ENCODE measurements at places on chromosomes 4 and X. TPM values are rescaled to one million over a fixed set of nuclear protein-coding genes. Genes with fewer than 3 reads are reported as not detected.

Gene ADH4
- total RNA-seq, result 0.92 TPM

Gene ZNF81
- total RNA-seq, result 8.2 TPM

Gene CLGN
- not detected for total RNA-seq

Gene SPARCL1
- 1,225 TPM for total RNA-seq

Gene ZNF157
- total RNA-seq, result not detected

Gene ANOS1
- 10.4 TPM for total RNA-seq

Gene BTK
- 9.5 TPM for total RNA-seq

Gene CACNA1F
- total RNA-seq, result not detected

DNA sequence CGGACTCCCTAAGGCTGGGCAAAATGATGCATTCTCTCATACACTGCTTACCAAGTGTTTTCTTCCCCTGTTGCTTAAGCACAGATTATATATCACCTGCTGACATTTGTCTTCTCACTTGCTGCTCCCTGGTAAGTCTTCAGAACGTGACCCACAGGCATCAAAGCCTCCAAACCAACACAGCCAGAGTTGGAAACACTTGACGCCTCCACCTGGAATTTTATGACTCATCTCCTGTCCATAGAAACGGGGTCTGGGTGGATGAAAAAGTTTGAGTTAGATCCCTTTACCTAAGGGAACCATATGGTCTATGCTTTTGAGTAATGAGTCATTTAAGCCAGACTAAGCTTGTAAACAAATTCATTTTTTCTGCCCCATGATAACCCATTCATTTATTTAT, 251.6 kb downstream of the USP46 start:
- H3K27me3 ChIP-seq, result no peaks in the 10 kb centered on the region
- DNase-seq, result no peak
- no peaks in the 10 kb centered on the region for H3K36me3 ChIP-seq
- no peak overlapping the region for H3K27ac ChIP-seq
- no peak overlapping the region for H3K4me3 ChIP-seq

GRCh38 chr4:136302566-136302965, 1229.7 kb downstream of the PCDH18 start:
- no peaks in the 10 kb centered on the region for H3K4me1 ChIP-seq
- no peak overlapping the region for H3K27ac ChIP-seq
- H3K36me3 ChIP-seq, result no peaks in the 10 kb centered on the region
- H3K4me3 ChIP-seq, result no peak overlapping the region
- DNase-seq, result no peak

GRCh38 chrX:108070891-108071290, 20.5 kb downstream of the PSMD10 start:
- no peak overlapping the region for H3K4me3 ChIP-seq
- no peaks in the 10 kb centered on the region for H3K27me3 ChIP-seq
- no peaks in the 10 kb centered on the region for H3K4me1 ChIP-seq
- no peaks in the 10 kb centered on the region for H3K36me3 ChIP-seq
- no peak overlapping the region for H3K27ac ChIP-seq
- DNase-seq, result no peak

DNA sequence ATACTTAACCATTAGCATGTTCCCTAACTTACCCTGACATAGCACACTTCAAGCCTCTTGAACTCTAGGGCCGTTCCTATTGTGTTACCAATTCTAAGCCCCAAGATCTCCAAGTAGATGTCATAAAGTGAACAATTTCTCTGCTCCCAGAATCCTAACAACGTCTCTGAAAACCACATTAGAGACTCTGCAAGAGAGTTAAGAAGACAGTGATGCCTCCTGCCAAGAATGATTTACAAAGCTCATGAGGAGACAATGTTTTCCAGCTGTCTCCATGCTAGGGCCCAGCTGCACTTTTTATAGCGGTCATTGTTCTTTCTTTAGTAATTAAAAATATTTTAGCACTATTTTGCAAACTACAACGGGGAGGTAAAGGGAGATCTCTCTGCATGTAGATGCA, 358.4 kb downstream of the PPP3CA start:
- DNase-seq, result no peak
- no peaks in the 10 kb centered on the region for H3K36me3 ChIP-seq
- no peaks in the 10 kb centered on the region for H3K4me1 ChIP-seq
- H3K4me3 ChIP-seq, result no peak overlapping the region

- H3K36me3 ChIP-seq, result no peaks in the 10 kb centered on the region
- peaks cover 29% of the 10 kb centered on the region for H3K4me1 ChIP-seq
- H3K4me3 ChIP-seq, result no peak overlapping the region
- no peak for DNase-seq
- no peaks in the 10 kb centered on the region for H3K27me3 ChIP-seq
Observed at GRCh38 chr4:48681856-48682255, 98.2 kb downstream of the FRYL start.

GRCh38 chrX:37752936-37753335, 26.9 kb upstream of the CYBB start:
- no peaks in the 10 kb centered on the region for H3K27me3 ChIP-seq
- H3K4me3 ChIP-seq, result no peak overlapping the region
- H3K4me1 ChIP-seq, result no peaks in the 10 kb centered on the region
- no peak overlapping the region for H3K27ac ChIP-seq

- H3K4me3 ChIP-seq, result no peak overlapping the region
- no peak overlapping the region for H3K27ac ChIP-seq
- no peak for DNase-seq
- no peaks in the 10 kb centered on the region for H3K4me1 ChIP-seq
Observed at GRCh38 chr4:36039026-36039425, 205.3 kb downstream of the ARAP2 start.

GRCh38 chr4:141912831-141913230, 276.4 kb downstream of the IL15 start:
- no peak overlapping the region for H3K27ac ChIP-seq
- H3K36me3 ChIP-seq, result no peaks in the 10 kb centered on the region
- H3K4me1 ChIP-seq, result no peaks in the 10 kb centered on the region
- no peak for DNase-seq
- H3K4me3 ChIP-seq, result no peak overlapping the region

- H3K27ac ChIP-seq, result no peak overlapping the region
- H3K4me1 ChIP-seq, result no peaks in the 10 kb centered on the region
- no peaks in the 10 kb centered on the region for H3K36me3 ChIP-seq
- no peaks in the 10 kb centered on the region for H3K27me3 ChIP-seq
- no peak for DNase-seq
Observed at GRCh38 chr4:149961876-149962597, 116.2 kb upstream of the DCLK2 start.

DNA sequence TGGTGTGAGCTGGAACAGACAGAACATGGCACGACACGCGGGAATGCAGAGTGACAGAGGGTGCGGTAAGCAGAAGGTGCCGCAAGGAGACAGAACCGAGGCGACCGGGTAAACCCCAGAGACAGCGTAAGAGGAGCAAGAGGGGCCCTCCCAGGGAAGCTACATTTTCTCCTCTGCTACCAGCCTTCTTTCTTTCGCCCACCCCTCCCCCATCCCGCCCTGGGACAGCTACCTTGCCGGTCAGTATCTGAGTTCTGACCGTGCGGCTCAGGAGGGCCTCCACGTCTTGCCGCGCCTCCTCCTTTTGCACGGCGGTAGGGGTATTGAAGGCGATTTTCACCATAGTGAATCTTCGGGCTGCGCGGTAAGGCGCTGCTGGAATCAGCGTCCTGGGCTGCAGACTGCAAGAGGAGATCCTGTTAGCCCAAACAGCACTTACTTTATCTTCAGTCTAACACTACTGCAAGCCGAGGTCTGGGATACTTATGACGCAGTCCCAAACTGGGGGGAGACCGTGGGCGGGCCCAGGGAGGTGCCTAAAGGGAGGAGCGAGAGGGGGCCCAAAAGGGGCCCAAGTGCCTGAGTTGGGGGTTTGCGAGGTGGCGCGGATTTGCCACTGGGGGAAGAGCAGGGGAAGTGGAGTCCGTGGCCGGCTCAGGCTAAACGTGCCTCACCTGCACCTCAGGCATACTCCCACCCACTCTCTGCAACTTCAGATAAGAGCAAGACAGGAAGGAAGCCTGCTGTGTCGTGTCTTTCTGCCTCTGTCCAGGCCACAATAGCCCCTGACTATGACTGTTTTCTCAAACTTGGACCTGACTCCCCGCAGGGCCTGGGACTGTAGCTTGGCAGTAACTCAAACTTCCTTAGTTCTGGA, at the start of gene ITM2A:
TSS of gene ITM2A (minus strand) at position 462 of the 877 bp plus-strand sequence. CDS start at position 343, 119 bp downstream.
- no peak within 1 kb of the TSS for H3K27ac ChIP-seq
- H3K4me3 ChIP-seq, result peak within 1 kb of the TSS; percentile 69
- H3K36me3 ChIP-seq, result no peaks in the 10 kb centered on the region
- no peaks in the 10 kb centered on the region for H3K27me3 ChIP-seq
- no peak for DNase-seq

DNA sequence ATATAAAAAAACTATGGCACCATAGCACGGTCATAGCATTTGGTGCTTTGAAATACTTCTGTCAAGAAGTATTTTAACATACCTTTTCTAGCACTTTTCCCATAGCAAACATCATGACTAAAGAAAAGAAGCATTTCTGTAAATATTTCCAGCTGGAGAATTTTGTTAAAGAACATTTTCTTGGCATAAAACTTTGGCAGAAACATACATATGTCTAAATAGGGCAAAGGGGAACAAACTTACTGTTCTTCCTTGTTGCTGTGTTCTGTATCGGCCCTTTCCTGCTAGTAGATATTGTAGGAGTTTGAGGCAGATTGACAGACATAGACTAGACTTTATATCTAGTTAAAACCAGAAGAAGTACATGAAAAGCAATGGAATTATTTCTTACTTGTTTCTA, 2368.5 kb downstream of the PCDH7 start:
- no peak overlapping the region for H3K4me3 ChIP-seq
- no peak for DNase-seq
- H3K4me1 ChIP-seq, result no peaks in the 10 kb centered on the region
- no peaks in the 10 kb centered on the region for H3K36me3 ChIP-seq
- no peak overlapping the region for H3K27ac ChIP-seq

DNA sequence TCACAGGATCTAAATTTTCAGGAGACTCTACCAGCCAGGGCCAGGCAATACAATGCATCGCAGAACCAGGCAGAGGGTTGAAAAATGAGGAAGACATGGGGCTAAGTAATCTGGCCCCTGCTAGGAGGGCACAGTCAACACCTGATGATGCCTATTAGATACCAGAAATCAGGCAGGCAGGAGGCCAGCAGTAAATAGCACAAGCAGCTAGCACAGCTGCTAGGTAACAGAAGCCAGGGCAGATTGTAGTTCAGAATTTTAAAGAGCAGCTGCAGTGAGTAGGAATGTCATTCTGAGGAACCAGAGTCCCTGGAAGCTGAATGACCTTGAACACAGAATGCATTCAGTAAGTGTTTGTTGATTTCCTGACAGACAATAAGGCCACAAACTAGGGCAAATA, 38.8 kb upstream of the TRPC5OS start:
- H3K4me1 ChIP-seq, result no peaks in the 10 kb centered on the region
- no peaks in the 10 kb centered on the region for H3K36me3 ChIP-seq
- no peaks in the 10 kb centered on the region for H3K27me3 ChIP-seq
- H3K27ac ChIP-seq, result no peak overlapping the region
- no peak for DNase-seq

DNA sequence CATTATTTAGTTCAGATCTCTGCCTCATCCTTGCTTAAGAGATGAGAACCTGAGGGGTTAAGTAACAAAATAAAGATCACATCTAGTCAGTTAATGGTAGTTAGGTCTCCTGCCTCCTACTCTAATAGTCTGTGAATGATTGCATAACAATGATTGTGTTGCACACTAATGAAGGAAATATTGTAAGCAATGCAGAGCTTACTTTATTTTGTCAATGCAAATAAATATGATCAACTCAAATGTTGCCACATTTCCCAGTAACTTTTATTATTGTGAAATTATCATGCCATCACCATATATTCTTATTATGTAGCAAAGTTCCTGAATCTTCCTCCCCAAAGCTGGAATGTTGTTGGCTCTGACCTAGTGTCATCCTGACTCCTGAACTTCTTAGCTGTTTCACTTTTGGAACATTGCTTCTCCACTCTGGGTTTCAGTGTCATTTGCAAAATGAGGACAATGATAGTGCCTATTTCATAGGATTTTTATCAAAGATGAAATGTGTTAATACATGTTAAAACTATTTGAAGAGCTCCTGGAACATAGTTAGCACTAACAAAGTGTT, 17.0 kb upstream of the GABRA4 start:
- no peaks in the 10 kb centered on the region for H3K27me3 ChIP-seq
- no peak for DNase-seq
- no peak overlapping the region for H3K4me3 ChIP-seq
- no peak overlapping the region for H3K27ac ChIP-seq
- H3K36me3 ChIP-seq, result no peaks in the 10 kb centered on the region
- no peaks in the 10 kb centered on the region for H3K4me1 ChIP-seq

DNA sequence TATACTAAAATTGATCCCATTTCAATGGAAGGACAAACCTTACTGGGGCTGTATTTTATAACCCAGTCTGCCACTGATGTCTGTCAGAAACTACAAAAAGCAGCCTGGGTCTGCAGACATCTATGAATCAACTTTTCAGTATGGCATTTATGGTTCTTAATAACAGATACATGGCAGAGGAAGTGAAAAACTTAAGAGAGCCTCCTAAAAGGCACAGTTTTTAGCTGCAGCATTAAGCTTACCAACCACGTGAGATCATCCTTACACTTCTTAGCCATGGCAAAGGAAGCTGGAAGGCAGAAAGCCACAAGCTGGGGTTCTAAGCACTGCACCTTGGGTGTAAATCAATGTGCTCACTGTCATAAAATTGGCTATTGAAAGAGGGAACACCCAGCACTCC, 16.6 kb upstream of the UGT2B17 start:
- H3K36me3 ChIP-seq, result no peaks in the 10 kb centered on the region
- no peaks in the 10 kb centered on the region for H3K27me3 ChIP-seq
- no peak overlapping the region for H3K4me3 ChIP-seq
- H3K4me1 ChIP-seq, result no peaks in the 10 kb centered on the region
- DNase-seq, result no peak

DNA sequence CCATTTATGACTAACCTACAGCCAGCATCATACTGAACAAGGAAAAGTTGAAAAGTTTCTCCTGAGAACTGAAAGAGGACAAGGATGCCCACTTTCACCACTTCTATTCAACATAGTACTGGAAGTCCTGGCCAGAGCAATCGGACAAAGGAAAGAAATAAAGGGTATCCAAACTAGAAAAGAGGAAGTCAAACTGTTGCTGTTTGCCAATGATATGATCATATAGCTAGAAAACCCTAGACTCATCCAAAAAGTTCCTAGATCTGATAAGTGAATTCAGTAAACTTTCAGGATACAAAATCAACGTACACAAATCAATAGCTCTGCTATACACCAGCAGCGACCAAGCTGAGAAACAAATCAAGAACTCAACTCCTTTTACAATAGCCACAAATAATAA, 64.5 kb downstream of the CENPC start:
- DNase-seq, result no peak
- H3K27ac ChIP-seq, result no peak overlapping the region
- no peaks in the 10 kb centered on the region for H3K27me3 ChIP-seq
- H3K36me3 ChIP-seq, result peaks cover 20% of the 10 kb centered on the region
- no peaks in the 10 kb centered on the region for H3K4me1 ChIP-seq
- no peak overlapping the region for H3K4me3 ChIP-seq

DNA sequence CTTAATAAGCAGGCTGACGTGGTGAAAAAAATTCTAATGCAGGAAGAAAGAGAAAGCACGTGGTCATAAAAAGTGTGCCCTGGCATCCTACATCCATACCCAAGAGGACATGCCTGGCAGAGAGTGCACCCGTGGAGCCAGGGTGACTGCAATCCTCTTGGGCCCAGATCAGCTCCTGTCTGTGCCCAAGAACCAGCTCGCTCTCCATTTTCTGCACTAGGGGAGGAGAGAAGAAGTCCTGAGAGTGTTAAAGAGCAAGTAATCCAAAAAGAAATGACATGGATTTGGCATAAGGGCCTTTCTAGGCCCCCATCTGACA, 483.1 kb downstream of the BCOR start:
- no peaks in the 10 kb centered on the region for H3K27me3 ChIP-seq
- no peak overlapping the region for H3K27ac ChIP-seq
- peaks cover 8% of the 10 kb centered on the region for H3K4me1 ChIP-seq
- no peak for DNase-seq
- H3K36me3 ChIP-seq, result no peaks in the 10 kb centered on the region

Data from thoracic aorta (tissue), 2 donors.